ENCODE measurements at places on chromosomes 7 and 10. TPM values are rescaled to one million over a fixed set of nuclear protein-coding genes. Genes with fewer than 3 reads are reported as not detected.

DNA sequence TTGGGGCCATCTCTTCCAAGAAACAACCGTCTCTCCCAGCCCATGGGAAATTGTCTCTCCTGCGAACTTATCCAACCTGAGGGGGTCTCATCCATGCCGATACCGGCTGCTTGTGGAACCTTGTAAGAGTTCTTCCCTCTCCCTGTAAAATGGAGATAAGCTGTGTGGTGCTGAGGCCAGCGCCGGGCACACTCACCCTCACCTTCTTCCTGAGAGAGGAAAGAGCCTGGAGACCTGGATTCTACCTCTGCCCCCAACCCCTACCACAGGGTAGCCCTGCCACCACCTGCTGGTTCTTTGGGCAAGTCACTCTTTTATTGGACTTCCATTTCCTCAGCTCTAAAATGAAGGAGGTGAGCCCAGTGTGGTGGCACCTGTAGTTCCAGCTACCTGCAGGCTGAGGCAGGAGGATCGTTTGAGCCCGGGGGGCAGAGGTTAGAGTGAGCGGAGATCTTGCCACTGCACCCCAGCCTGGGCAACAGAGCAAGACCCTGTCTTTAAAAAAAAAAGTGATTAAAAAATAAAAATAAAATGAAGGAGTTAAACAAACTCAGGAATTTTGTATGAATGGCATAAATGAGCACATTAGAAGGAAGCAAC, 38.4 kb upstream of the PSAP start:
- DNase-seq = no peak

DNA sequence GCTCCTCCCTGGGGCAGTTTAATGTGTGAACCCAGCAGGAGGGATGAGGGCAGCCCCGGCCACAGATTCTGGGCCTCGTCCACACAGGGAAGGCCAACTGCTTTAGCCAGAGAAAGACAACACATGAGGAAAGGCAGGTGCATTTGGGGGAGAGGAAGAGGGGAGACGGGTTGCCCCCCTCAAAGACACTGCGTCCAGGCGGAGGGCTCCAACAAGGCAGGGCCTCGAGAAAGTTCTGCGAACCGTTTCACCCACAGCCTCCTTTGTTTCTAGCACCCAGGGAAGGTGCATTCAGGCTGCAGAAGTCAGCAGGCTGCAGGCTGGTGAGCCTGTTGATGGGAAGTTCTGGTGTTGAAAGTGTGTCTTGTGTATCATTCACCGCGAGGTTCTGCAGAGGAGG, 10.1 kb downstream of the FOXL3 start:
- DNase-seq = no peak

The CCDC136 gene
- 12.1 TPM for total RNA-seq

DNA sequence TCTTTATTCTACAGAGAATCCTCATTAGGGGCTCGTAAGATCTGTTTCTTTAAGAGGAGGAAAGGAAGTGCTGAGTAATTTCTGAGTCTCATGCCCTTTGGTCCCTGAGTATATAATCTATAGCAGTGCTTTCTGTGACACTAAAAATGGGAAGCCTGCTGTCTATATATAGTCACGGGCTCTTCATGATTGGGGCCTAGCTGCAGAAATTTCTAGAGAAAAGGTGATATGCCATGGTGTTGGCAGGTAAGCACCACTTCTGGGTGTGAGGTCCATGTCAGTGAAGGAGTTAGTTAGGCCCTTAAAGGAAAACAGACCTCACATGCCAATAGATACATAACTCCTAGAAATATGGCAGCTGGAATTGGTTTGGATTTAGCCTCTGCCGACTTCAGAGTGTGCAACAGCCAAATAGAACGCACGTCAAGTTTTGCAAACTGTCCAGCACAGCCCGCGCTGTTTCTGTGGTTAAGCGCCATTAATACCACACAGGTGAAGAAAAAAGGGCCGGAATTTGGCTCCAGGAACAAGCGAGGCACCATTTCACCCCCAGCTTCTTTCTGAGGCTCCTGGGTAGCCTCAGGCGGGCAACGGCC, 123.2 kb downstream of the TACC2 start:
- peak; percentile 58 for DNase-seq

The ERVW-1 gene
- not detected for total RNA-seq

- no peak for DNase-seq
Measured at GRCh38 chr10:46285300-46285699, 1.5 kb upstream of the ANTXRL start.

GRCh38 chr7:6631605-6632004, 5.5 kb upstream of the ZNF316 start:
- DNase-seq = no peak

The IFIT1B gene
- not detected for total RNA-seq

DNA sequence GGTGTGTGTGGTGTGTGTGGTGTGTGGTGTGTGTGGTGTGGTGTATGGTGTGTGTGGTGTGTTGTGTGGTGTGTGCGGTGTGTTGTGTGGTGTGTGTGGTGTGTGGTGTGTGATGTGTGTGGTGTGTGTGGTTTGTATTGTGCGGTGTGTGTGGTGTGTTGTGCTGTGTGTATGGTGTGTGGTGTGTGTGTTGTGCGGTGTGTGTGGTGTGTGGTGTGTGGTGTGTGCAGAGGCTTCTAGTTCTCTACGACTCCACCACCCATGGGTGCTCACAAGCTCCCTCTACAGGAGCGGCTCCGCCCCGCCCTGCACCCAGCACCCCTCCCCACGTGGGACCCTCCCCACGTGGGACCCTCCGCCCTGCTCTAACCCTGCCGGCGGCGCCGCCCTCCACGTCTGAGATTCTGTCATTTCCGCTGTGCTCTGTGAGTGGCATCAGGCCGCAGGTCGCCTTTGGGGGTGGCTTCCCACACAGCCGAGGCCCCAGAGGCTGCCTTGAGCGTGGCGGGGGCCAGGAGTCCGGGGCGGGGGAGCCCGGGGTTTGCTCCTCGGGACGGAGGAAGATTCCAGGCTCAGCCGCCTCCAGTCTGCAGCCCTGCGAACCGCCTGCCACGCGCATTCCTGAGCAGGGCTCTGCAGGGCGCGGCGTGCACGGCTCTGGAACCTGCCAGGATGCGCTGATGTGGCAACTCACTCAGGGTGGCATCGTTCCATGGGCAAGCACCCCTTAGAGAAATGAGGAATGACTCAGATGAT, 37.0 kb upstream of the DNAJB6 start:
- DNase-seq = no peak

DNA sequence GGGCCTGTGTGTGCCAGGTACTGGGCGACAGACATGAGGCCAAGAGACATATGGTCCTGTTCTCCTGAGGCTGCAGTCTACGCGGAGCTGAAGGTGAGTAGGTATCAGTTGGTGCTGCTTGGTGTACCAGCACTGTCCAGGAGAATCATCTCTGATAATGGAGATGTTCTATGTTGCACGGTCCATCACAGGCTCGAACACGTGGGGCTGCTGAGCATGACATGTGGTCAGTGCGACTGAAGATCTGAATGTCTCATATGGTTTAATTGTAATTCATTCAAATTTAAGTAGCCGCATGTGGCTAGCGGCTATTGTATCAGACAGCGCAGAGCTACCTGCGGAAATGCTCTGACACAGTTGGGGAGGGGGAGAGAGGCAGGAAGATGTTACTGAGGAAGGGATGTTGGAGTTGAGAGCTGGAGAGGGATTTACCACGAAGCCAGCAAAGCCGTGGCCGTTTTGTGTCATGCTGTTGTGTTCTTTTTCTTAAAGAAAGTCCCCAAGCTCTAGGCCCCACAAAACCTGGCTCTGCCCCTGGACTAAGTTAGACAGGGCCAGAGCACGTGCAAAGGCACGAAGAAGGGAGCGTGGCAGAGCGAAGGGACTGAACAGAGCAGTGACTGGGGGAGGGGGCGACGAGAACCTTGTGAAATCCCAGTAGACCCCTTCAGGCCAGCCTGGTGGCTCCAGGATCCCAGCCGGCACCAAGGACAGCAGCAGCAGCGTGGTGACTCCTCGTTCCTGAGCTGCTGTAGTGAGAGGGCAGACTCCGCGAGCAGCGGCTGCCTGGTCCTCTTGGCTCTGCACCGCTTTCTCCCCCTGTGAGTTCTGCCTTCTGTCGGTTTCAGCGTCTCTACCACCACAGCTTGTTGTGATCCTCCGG, 20.0 kb downstream of the SMKR1 start:
- DNase-seq = no peak

The NKX1-2 gene
- not detected for total RNA-seq

DNA sequence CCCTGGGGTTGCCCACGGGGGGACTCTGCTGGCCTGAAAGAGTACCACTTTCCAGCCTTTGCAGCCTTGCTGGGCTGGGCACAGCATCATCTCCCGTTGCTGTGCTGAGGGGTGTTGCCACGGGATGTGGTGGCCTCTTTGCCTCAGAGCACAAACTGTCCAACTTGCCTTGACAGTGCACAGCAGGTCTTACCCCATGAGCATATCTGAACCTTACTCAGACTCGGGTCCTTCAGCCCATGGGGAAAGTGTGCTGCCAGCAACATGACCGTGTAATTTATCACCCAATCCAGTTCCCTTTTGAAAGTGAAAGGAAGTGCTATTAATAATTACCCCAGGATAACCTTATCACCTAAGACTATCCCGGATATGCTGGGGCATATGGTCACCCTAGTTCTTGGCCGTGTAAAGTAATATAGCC, 46.8 kb downstream of the TBXAS1 start:
- DNase-seq = no peak

DNA sequence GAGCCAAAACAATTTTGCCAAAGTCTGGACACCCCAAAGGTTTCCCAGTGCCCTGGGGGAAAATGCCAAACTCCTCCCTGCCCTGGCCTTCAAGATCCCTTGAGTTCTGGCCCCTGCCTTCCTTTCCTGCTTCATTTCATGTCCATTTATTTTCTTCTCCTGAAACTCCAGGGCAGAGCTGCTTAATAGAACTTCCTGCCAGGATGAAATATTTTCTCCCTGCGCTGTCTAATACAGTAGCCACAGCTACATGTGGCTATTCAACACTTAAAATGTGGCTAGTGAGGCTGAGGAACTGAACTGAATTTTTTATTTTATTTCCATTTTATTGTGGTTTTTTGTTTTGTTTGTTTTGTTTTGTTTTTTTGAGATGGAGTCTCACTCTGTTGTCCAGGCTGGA, 49.6 kb downstream of the COL13A1 start:
- DNase-seq = peak; percentile 64

DNA sequence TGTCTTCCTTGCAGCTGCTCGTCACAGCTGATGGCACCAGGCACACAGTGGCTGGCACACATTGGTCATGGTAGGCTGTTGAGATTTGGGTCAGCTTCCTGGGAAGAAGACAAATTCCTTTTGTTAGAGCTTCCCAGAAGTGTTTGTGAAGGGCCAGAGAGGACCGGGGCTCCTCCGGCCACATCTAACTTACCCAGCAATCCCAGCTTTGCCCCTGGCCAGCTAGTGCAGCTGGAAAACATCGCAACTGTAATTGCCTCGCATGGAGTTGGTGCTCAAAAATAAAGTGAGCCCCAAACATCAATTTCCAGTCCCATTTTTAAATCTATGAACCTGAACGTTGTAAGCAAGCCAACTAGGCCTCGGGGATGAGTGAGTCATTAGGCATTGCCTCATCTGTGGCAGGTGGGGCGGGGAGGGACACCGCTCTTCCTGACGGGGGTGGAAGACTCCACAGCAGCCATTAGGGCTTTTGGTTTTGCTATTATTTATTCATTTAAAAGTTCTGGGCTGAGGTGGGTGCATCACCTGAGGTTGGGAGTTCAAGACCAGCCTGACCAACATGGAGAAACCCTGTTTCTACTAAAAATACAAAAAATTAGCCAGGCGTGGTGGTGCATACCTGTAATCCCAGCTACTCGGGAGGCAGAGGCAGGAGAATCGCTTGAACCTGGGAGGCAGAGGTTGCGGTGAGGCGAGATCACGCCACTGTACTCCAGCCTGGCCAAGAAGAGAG, 12.4 kb downstream of the CPA5 start:
- DNase-seq = peak; percentile 85

DNA sequence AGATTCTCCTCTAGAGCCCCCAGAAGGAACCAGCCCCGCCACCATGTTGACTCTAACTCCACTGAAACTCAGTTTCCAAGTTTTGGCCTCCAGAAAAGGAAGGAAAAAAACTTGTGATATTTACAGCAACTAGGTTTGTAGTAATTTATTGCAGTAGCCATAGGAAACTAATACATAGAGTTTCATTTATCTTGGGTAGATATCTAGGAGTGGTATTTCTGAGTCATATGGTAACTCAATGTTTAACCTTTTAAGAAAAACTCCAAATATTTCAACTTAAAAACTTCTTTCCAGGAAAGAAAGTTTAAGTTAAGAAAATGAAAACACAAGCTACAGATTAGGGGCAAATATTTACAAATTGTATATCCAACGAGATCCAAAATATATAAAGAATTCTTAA, 576.7 kb downstream of the KCNMA1 start:
- no peak for DNase-seq

GRCh38 chr10:70680899-70681730, 8.8 kb downstream of the ADAMTS14 start:
- no peak for DNase-seq

All from fibroblast of lung (primary cell).